Dermis microvascular lymphatic vessel endothelial cell (primary cell): ENCODE measurements at places on chromosomes 13 and 19. TPM values are rescaled to one million over a fixed set of nuclear protein-coding genes. Genes with fewer than 3 reads are reported as not detected.
A peak's percentile ranks its signal among the peaks of the same experiment; 100 is the strongest.

GRCh38 chr13:41065078-41065477 lies 3.8 kb downstream of the WBP4 start:
- DNase-seq: peak; percentile 61

DNA sequence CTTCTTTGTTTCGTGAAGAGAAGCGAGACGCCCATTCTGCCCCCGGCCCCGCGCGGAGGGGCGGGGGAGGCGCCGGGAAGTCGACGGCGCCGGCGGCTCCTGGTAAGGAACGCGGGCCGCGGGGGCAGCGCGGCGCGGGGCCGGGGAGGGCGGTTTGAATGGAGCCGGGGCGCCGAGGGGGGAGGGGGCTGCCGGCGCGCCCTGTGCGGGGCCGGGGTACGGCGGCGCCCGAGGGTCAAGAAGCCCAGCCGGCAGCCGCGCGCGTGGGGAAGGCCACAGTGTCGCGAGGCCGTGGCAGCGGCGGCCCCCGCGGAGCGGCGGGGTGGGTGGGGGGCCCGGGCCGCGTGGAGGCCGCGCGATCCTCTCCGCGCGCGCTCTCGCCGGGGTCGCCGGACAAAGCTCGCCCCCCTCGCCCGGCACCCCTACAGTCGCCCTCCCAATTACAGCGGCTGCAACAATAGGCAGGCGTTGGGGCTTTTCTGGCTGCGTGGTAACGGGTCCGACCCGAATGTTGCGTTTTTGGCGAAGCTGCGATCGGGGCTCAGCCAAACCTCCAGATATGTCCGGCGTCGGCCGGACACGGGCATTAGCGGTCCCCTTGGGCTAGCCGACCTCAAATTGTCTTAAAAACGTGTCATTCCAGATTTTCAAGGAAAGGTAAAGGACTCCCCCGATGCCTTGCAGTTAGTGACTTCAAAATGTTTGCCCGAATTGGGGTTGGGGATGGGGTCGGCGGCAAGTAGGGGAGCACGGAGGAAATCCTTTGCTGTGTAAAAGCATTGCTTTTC lies 437 bp downstream of the SMARCA4 start:
- DNase-seq: peak; percentile 71

GRCh38 chr13:95304453-95304852 lies 3.2 kb upstream of the ABCC4 start:
- no peak for DNase-seq

DNA sequence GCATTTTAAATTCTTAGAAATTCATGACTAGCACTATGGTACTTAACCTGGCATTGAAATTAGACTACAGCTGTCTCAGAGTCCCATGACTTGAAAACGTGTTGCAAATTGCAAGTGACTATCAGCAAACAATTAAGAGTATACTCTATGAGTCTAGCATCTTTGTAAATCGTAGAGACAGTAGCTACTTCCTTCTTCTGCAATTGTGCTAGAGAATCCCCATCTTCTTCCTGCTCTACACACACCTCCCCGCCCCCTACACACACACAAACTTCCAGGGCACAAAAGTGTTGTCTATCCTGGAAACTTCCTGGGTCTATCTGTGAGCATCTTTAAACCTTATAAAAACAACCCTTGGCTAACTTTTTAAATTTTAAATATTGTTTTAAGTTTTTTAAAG lies 35.2 kb upstream of the MIR17HG start:
- DNase-seq: no peak

- DNase-seq: no peak
These were observed 654 bp downstream of the ZIC5 start for GRCh38 chr13:99970651-99971575.

DNA sequence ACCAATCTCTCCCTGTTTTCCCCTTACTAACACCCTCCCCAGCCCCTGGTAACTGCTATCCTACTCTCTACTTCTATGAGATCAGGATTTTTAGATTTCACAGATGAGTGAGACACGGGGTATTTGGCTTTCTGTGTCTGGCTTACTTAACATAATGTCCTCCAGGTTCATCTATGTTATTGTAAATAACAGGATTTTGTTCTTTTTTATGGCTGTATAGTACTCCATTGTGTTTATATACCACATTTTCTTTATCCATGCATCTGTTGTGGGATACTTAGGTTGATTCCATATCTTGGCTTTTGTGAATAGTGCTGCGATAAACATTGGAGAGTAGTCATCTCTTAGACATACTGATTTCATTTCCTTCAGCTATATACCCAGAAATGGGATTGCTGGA lies 28.5 kb upstream of the ATP11A start:
- DNase-seq: no peak

DNA sequence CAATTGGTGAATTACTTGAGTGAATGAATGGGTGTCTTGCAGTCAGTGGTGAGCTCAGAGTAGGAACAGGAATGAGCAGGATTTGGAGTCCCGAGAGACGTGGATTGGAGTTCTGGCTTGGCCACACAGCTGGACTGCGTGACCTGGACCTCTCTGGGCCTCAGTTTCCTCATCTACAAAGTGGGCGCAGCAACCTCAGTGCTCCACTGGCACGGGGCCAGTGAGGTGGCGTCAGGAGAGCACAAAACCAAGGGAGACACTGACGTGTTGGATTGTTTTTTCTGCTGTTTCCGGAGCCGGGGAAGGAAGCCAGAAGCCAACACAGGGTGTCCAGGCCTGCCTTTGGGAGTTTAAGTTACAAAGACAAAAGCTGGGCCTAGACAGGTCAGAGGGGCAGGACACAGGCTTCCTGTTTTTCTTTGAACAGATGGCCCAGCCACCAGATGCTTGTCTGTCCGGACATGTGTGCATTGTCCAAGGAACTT lies 6.5 kb upstream of the DOCK6 start:
- peak; percentile 100 for DNase-seq

DNA sequence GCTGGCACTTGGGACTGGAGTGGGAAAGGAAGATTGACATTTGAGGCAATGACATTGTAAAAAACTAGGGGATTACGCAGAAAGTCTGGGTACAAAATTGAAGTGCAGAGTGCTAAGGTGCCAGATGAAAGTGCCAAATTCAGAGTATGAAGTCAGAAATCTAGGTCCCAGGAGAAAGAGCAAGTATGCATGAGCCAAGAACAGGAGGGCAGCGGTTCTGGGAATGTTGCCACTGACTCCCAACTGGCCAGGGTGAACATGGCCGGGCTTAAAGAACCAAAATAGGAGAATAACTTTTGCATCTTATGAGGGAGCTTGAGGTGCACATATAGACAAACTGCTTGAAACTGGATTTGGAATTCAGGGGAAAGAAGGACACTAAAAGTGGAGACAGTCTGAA lies 495.8 kb upstream of the KLF12 start:
- DNase-seq: no peak

- DNase-seq: peak; percentile 11
These were observed 185.7 kb downstream of the KCNRG start for GRCh38 chr13:50200988-50201387.

GRCh38 chr13:106274551-106275203 lies 260.8 kb downstream of the EFNB2 start:
- DNase-seq: no peak

The ZNF284 gene
- total RNA-seq: 2.2 and 2.4 TPM in 2 replicates

The FFAR1 gene
- not detected in 2 replicates for total RNA-seq

The WDR88 gene
- not detected in 2 replicates for total RNA-seq

The NLRP5 gene
- total RNA-seq: not detected in 2 replicates

The FAAP24 gene
- total RNA-seq: 1.8 and 2.0 TPM in 2 replicates

The EHD2 gene
- total RNA-seq: 73.6 and 146 TPM in 2 replicates
